ENCODE measurements at places on chromosomes 11 and 22.
A peak's percentile ranks its signal among the peaks of the same experiment; 100 is the strongest.

DNA sequence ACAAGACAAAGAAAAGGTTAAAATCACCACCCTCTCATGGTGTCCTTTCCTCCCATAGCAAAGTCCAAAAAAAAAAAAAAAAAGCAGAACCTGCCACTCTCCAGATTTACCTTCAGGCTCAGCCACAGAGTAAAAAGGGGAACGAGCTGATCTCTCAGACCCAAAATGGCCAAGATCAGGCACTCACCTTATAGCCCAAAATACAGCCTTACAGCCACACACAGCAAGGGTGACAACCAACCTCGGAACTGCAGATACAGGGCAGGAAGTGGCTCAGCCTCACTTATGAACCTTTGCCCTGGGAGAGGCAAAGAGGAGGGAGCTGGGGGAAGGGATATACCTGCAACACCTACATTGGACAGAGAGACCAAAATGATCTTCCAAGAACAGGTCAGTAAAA is 4.5 kb downstream of the FHIP1B start:
- DNase-seq, result no peak

DNA sequence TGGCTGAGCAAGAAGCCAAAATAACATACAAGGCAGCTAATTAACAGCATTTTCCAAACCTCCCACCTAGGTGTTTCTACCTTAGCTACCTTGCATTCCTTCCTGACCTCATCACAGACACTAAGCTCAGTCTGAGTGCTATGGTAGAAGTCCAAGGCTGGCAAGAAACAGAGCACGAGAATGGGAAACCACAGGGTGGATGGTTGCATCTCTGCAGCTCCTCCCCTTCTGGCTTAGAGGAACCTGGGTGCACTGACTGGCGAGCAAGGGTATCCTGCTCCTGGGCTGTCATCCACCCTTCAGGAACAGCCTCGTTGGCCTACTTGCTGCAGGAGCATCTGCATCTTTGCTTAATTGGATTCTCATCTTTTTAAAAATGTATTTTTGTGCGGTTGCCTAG is 73.1 kb upstream of the KIRREL3 start:
- no peak for DNase-seq

DNA sequence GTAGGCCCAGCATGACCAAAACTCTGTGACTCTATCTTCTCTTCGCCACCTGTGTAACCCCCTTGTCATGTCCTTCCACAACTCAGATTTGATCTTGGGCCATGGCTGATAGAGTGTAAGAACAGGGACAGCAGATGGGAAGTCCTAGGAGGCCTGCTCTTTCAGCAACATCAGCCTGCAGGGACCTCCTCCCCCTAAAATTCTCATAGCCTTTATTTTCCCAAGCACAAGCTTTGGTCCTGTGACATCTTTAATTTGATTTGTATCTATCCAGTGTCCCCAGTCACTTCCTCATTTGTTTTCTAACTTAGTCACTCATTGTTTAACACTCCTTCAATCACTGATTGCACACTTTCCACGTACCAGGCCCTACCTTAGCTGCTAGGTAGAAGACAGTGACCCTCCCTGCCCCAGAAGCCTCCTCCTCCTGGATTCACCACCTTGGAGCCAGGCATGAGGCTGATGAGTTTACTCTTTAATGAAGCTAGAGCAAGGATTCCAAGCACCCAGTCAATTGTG is 5.3 kb downstream of the UBQLN3 start:
- DNase-seq, result no peak

DNA sequence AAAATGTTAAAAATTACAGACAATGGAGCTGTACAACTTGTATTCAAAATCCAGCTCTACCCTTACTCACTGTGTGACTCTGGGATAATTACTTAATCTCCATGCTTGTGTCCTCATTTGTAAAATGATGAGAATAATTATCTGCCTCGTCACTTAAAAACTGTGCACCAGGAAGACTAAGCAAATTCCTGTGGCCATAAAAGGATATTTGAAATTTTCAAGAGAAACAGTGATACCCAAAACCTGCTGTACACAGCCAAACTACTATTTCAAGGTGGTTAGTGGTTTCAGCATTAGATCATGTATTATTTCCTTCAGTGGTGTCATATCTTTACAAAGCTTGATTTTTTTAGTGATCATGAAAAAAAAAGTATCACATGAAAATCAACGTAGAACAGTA is 136.9 kb downstream of the METTL15 start:
- DNase-seq, result no peak

DNA sequence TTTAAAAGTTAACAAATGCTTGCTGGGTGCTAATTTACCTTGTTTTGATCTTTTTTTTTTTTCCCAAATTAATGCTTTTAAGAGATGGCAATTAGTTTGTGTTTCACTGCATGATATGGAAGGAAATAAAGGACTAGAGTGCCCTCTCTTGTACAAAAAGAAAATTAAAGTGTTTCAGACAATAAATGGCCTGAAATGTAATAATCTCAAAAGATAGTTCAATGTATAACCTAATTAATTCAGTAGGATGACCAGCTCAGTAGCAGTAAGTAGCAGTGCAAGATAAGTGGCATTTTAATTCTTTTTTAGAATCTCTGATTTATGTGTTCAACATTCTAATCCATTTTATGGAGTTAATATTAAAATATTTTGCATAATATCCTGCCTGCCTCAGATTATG is 39.9 kb upstream of the MYO18B start:
- DNase-seq, result no peak

DNA sequence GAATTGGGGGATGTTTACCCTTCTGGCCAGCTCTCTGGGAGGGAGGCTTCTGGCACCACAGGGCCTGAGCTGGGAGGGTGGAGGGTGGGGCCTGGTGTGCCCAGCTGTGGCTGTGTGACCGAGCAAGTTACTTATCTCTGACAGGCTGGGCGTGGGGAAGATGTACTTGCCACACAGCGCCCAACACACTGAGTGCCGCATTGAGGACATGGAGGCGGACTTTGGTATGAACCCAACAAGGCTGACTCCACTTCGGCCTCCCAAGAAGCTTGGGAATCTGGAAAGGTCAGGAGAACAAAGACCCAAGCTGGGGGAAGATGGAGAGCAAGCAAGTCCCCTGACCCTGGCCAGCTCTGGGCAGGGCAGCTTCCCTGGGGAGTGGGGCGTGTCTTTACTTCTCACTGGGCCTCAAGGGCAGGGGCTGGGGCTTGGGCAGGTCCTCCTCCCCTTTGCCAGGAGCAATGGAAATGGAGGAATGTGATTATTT is 2.4 kb upstream of the MGAT3 start:
- DNase-seq, result no peak

DNA sequence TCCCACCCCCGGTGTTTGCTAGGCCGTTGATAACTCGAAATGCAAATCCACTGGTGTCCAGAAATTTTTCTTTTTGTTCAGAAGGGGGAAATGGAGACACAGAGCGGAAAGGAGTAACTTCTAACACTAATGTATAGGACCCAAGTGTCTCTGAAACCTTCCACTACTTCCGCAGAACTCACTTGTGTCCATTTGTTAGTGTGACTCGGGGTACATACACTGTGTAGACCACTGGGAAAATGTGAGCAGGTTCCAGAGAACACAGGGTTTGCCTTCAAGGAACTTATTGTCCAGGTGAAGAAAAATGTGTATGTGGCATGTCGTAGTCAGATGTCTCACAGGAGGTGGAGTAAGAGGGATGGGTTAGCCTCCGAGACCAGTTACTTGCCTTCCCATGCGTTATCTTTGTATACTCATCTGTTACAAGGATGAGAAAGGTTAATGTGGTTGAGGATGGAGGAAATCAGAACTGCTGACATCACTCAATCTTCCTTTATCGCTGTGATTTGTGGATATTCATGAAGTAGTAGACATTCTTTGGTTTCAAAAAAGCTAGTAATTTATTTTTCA is 857 bp downstream of the ARCN1 start:
- DNase-seq, result peak; percentile 19

GRCh38 chr11:57357856-57358255 is 19.7 kb downstream of the P2RX3 start:
- DNase-seq, result no peak

- no peak for DNase-seq
Measured at GRCh38 chr11:47136921-47137320, 39.8 kb downstream of the ARFGAP2 start.

- no peak for DNase-seq
Measured at GRCh38 chr11:11170352-11171084, 182.5 kb downstream of the CSNK2A3 start.
